ENCODE measurements at places on chromosomes 7 and 10.
A peak's percentile ranks its signal among the peaks of the same experiment; 100 is the strongest.

GRCh38 chr7:39291628-39292410 lies 274.4 kb upstream of the YAE1 start:
- no peak for DNase-seq

GRCh38 chr7:129122751-129123509 lies 21.6 kb upstream of the TSPAN33 start:
- DNase-seq = peak; percentile 68

DNA sequence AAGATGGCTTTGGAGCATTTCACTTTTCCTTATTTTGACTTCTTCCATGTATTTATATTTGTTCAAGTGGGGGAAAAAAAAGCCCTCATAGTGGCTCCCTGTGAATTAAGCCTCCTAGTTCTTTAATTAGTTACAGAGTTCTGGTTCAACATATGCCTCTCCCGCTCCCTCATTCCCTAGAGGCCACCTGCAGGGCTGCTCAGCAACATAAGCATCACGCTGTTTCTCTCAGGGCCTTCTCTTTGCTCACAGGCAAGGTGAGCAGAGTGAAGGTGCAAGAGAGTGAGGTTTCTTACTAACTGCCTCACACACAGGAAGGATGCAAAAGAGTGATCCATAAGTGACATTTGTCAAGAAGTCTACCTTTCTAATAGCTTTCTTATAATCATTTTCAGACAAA lies 196.7 kb downstream of the SEMA3E start:
- DNase-seq = no peak

- no peak for DNase-seq
These were observed 239.3 kb downstream of the AUTS2 start for GRCh38 chr7:69837387-69838068.

- no peak for DNase-seq
These were observed 456.1 kb upstream of the FOXK1 start for GRCh38 chr7:4225881-4226523.

GRCh38 chr7:114989531-114989930 lies 67.6 kb downstream of the MDFIC start:
- no peak for DNase-seq

DNA sequence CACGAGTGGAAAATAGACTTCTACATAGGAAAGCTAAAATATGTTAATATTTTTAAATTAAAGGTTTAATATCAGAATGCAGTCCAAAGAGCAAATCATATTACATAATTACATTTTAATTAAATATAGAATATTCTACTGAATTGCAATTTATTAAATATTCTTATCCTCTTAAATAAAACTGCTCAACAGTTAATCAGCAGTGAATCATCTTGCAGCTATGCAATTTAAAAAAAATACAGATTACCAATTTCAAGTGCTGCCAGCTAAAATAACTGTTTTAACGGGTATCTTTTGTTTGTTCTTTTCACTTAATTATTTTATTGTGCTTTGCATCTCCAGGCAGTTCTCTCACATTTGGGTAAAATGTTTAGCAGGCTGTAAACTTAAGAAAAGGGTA lies 82.2 kb downstream of the ZNRF2 start:
- no peak for DNase-seq

- no peak for DNase-seq
These were observed 5.4 kb downstream of the INMT start for GRCh38 chr7:30757342-30757692.

DNA sequence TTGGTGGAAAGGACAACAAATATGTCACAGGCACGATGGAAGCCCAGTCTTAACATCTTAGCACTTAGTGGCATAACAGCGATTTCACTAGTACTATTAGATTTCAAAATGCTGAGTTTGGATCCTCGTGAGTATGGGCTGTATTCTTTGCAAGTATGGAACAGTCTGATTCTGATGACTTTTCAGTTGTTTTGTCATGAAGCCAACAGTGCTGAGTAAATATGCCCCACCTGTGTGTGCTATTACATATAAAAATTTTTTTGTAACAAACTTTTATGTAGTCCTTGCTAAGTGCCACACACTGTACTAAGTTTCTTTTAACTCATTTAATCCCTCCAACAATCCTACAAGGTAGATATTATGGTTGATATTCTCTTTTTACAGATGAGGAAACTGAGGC lies 30.8 kb downstream of the MTURN start:
- DNase-seq = no peak

DNA sequence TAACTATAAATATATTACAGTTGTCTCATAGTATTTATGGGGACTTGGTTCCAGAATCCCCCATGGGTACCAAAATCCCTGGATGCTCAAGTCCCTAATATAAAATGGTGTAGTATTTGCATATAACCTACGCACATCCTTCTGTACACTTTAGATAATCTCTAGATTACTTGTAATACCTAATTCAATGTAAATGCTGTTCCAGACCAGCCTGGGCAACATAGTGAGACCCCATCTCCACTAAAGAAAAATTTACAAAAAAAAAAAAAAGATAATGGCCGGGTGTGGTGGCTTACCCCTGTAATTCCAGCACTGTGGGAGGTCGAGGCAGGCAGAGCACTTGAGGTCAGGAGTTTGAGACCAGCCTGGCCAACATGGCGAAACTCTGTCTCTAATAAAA lies 17.4 kb upstream of the GNA12 start:
- no peak for DNase-seq

DNA sequence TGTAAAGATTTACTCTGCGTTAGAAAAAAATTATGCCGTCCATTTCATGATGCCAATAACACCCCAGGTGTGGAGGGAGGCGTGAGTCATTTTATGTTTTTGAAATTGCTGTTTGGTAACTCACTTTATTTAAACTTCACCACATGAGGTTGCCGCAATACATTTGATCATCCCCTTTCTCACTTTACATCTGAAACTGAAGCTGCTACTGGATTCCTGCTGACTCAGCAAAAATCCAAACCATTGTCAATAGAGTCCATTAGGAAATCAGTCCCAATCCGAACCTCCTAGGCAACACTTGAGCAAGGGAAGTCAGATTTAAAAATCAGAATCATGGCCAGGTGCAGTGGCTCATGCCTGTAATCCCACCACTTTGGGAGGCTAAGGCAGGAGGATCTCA lies 136.6 kb upstream of the SVIL start:
- DNase-seq = no peak

GRCh38 chr7:108358553-108358952 lies 97.7 kb downstream of the NRCAM start:
- DNase-seq = no peak

- DNase-seq = no peak
These were observed 177.3 kb downstream of the AMPH start for GRCh38 chr7:38453826-38454225.

- no peak for DNase-seq
These were observed 360.9 kb downstream of the NEBL start for GRCh38 chr10:20535897-20536881.

DNA sequence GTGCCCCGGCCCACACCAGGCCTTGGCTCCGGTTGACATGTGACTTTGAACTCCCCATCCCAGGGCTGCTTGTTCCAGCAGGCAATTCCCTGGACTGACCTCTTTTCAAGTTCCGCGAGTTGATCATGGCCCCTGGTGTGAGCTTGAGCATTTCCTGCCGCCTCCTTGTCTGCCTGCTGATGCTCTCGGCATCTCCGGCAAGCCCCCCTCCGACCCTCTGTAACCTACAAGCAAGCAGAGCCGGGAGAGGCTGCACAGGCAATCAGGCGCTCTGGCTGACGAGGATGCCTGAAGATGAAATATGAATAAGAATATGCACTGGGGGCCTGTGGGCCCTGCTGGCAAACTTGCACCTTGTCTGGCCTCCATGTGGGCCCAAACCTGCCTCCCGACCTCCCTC lies 304.9 kb upstream of the MKI67 start:
- no peak for DNase-seq

DNA sequence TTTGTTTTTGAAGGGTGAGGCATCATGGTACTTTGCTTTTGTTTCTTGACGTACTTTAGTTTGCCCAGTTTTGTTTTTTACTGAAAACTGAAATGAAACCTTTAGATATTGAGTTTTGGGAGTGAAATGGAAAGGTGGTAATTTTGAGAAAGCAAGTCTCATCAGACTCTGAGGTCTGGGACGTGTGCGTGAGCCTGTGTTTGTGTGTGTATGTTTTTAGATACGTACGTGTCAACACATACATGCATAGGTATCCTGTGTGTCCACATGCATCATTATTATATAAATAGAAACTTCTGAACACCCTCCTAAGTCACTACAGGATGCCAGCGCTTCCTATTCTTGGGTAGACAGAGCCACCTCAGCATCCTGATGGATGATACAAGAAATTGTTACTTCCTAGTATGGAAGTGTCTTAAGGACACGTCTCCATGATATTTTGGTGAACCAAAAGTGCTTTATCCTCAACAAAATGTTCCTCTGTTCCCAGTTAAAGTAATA lies 47.8 kb downstream of the PROSER2 start:
- DNase-seq = no peak

DNA sequence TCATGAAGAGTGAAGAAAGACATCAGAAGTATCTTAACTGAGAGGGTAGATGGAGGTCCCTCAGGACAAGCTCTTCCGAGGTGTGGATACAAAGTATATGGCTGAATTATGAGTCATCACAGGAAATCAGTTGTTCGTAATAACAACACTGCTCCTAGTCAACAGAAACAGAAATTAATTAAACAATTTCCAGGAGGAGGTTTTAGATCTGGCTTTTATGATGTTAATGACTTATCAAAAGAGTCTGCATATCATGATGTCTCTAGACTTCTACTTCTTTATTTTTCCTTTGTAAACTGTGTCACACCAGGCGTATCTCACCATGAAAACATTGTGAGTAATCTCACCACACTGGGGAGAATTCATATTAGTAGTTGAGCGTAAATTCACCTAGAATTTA lies 31.2 kb downstream of the OSBPL3 start:
- no peak for DNase-seq

DNA sequence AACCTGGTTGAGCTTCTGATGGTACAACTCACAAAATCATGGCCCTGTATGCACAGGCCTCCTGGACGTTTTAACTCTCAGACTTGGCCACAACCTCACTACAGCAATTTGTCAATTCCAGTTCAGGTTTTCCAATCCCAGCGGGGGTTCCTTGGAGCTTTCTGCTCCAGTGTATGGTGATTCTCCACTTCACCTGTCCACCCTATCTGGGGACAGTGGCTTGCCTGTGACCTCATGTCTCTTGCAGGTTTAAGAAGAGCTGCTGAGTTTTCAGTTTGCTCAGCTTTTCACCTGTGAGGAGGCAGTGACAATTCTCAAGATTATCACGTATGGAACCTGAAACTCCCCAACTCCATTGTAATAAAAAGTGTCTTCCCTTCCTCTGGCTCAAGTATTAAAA lies 254.1 kb downstream of the DIP2C start:
- no peak for DNase-seq

DNA sequence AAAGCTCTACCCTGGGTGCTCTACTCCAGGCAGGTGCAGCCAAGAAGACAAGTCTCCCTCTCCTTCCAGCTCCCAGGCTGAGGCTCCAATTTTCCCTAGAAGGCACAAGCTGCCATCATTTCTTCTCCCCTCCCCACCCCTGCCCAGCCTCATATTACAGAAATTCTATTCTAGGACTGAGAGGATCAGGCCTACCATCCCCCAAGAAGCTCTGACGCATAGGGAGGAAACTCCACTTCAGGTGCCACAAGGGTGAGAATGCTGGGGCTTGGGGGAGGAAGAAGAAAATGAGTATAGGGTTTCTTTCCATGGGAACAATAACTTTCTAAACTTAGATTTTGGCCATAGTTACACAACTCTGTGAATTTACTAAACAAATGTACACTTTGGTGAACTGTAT lies 35.3 kb downstream of the FEZF1 start:
- no peak for DNase-seq

DNA sequence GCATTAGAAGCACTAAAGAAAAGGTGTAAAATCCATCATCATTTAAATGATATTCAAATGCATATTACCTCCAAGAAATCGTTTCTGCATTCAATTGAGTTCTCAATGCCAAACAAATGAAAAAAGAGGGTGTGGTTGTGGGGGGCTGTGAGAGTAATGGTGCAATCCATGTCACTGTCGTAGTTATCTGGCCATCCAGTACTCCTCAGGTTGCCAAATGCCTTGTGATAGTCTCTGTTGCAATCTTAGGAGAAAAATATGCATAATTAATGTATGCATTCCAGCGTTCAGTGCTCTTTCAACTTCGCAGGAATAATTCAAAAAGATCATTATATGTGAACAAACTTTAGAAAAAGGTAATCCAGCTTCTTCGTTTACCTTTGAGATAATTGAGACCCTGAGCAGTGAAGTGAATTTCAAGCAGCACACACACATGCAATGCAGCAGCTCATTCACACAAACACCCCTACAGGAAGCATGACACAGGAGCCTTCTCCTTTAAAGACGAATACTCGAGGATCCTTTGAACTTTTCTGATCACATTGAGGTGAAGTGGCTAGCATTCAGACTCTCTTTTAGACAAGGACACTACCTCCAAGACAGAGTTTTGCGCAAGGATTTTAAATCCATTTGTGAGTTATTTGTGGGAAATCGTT lies 73.4 kb downstream of the OR13A1 start:
- no peak for DNase-seq

DNA sequence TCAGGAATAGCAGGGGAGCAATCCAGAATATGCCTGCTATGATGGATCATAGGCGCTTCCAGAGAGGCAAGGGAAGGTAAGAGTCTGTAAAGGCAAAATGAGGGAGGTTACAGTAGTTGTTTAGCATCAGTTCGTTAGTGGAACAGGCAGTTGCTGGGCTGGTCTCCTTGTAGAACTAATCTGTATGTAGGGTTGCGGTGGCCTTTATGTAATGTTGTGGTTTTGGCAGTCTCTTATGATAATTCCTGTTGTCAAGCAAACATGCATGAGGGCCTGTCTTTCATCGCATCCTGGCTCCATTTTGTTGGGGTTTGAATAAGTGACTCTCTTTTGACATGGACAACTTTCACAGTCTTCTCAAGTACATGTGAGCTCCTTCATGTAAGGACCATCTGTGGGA lies 427.8 kb upstream of the LRGUK start:
- no peak for DNase-seq

- DNase-seq = no peak
These were observed 132.6 kb downstream of the SEMA3D start for GRCh38 chr7:85054306-85054705.

DNA sequence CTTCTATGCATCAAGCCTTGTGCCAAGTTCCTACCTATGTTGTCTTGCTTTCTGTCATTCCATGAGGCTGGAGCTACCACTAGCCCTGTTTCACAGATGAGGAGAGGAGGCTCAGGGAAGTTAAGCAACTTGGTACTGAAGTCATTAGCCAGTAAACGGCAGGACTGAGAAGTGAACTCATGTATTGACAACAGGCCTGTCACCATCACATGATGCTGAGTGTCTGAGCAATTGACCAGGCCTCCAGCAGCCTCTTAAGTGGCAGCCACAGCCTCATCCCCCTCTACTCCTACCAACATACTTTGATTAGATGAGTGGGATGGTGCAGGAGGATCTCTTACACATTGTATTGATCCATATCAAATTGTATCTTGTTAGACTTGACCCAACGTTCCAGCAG lies 317.6 kb downstream of the GRID1 start:
- no peak for DNase-seq

- DNase-seq = no peak
These were observed 252.8 kb downstream of the ELFN1 start for GRCh38 chr7:1922870-1923236.

- no peak for DNase-seq
These were observed 197.1 kb downstream of the SUGCT start for GRCh38 chr7:40331915-40332314.

GRCh38 chr10:49644035-49644646 lies 30.3 kb downstream of the CHAT start:
- no peak for DNase-seq

Data from activated CD8-positive, alpha-beta T cell treated with anti-CD3 and anti-CD28 coated beads for 36 hours (primary cell).